ENCODE measurements at places on chromosomes 12 and 14. TPM values are rescaled to one million over a fixed set of nuclear protein-coding genes. Genes with fewer than 3 reads are reported as not detected.

The BIN2 gene
- 5.6 TPM for total RNA-seq

The IFNG-AS1 gene
- total RNA-seq, result 0.70 TPM

The SPSB2 gene
- total RNA-seq, result 10.6 TPM

The GYS2 gene
- total RNA-seq, result not detected

The MGST1 gene
- total RNA-seq, result 155 TPM

The KLHL33 gene
- total RNA-seq, result 0.85 TPM

The AMDHD1 gene
- 0.41 TPM for total RNA-seq

The P3H3 gene
- 24.2 TPM for total RNA-seq

The ASCL1 gene
- total RNA-seq, result not detected

All from mucosa of descending colon (tissue), 3 donors.